ENCODE measurements at places on chromosomes 2 and 18. TPM values are rescaled to one million over a fixed set of nuclear protein-coding genes. Genes with fewer than 3 reads are reported as not detected.

Gene CYP26B1
- total RNA-seq, result 1.5 TPM

GRCh38 chr2:167353605-167354280 is 465.5 kb downstream of the XIRP2 start:
- DNase-seq, result no peak
- H3K27me3 ChIP-seq, result no peaks in the 10 kb centered on the region
- H3K4me1 ChIP-seq, result no peaks in the 10 kb centered on the region
- no peaks in the 10 kb centered on the region for H3K36me3 ChIP-seq

- DNase-seq, result no peak
- no peaks in the 10 kb centered on the region for H3K4me1 ChIP-seq
- H3K27ac ChIP-seq, result no peak overlapping the region
- H3K4me3 ChIP-seq, result no peak overlapping the region
- H3K36me3 ChIP-seq, result no peaks in the 10 kb centered on the region
Observed at GRCh38 chr2:99845296-99845695, 297.1 kb downstream of the AFF3 start.

- H3K4me3 ChIP-seq, result no peak overlapping the region
- H3K4me1 ChIP-seq, result no peaks in the 10 kb centered on the region
- no peak overlapping the region for H3K27ac ChIP-seq
- peak; percentile 44 for DNase-seq
Observed at GRCh38 chr2:181742922-181743722, 62.8 kb upstream of the NEUROD1 start.

DNA sequence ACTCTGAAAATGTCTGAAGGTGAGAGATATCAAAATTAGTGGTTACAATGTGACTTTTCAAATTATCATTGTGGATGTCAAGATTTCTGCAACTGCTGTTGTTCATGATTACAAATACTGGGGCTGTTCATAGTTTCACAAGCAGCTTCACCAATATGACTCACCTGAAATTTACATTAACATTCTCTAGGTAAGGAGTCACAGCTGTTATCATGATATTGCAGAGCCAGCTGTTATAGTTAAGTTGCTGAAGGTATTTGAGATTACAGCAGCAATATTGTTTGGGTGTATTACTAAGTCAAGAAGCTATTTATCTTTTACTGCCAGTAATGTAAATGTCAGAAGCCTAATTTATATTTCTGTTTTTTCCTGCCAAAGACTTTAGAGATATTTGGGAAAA is 140.0 kb downstream of the MC4R start:
- H3K4me1 ChIP-seq, result no peaks in the 10 kb centered on the region
- no peak for DNase-seq
- no peaks in the 10 kb centered on the region for H3K27me3 ChIP-seq
- H3K4me3 ChIP-seq, result no peak overlapping the region
- H3K27ac ChIP-seq, result no peak overlapping the region
- no peaks in the 10 kb centered on the region for H3K36me3 ChIP-seq

DNA sequence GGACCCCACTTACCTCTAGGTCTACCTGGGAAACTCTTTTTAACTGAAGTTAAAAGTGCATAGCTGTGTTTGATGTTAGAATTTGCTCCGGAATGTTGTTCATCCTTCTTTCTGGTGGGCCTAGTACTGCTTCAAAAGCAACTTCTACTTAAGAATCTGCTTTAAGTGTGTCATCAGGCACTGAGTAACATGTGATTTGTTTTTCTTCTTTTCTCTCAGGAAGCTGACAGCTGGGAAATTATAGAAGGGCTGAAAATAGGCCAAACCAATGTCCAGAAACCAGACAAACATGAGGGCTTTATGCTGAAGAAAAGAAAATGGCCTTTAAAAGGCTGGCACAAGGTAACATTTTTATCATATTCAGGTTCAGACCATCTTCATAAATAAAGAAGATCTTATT is 122.9 kb downstream of the PRKRA start:
- no peak overlapping the region for H3K27ac ChIP-seq
- H3K27me3 ChIP-seq, result no peaks in the 10 kb centered on the region
- H3K4me1 ChIP-seq, result no peaks in the 10 kb centered on the region
- DNase-seq, result no peak
- no peak overlapping the region for H3K4me3 ChIP-seq

- H3K27ac ChIP-seq, result no peak overlapping the region
- H3K4me1 ChIP-seq, result no peaks in the 10 kb centered on the region
- DNase-seq, result no peak
- H3K4me3 ChIP-seq, result no peak overlapping the region
- no peaks in the 10 kb centered on the region for H3K27me3 ChIP-seq
- H3K36me3 ChIP-seq, result no peaks in the 10 kb centered on the region
Observed at GRCh38 chr2:223019987-223020717, 31.8 kb upstream of the KCNE4 start.

DNA sequence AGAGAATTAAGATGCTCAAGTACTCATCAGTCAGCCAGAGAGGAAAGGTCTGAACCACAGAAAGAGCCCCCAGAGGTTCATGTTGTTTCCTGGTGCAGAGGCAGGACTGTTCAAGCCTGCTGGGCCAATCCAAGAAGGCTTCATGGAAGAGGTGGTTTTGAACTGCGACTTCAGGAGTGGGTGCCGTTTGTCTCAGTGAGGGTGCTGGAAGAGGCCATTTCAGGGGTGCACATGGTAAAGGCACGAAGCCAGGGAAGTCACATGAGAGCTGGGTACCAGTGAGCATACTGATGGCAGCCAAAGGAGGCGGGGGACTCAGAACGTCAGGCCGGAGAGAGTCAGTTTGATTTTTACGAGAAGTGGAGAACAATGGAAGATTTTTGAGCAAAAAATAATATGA is 55.5 kb downstream of the EMILIN2 start:
- no peaks in the 10 kb centered on the region for H3K36me3 ChIP-seq
- no peaks in the 10 kb centered on the region for H3K27me3 ChIP-seq
- H3K4me3 ChIP-seq, result no peak overlapping the region

GRCh38 chr2:128817813-128818212 is 499.1 kb upstream of the HS6ST1 start:
- H3K27me3 ChIP-seq, result no peaks in the 10 kb centered on the region
- H3K36me3 ChIP-seq, result no peaks in the 10 kb centered on the region
- H3K4me3 ChIP-seq, result no peak overlapping the region
- no peak for DNase-seq
- no peak overlapping the region for H3K27ac ChIP-seq

Gene TTN
- 8.6 TPM for total RNA-seq

DNA sequence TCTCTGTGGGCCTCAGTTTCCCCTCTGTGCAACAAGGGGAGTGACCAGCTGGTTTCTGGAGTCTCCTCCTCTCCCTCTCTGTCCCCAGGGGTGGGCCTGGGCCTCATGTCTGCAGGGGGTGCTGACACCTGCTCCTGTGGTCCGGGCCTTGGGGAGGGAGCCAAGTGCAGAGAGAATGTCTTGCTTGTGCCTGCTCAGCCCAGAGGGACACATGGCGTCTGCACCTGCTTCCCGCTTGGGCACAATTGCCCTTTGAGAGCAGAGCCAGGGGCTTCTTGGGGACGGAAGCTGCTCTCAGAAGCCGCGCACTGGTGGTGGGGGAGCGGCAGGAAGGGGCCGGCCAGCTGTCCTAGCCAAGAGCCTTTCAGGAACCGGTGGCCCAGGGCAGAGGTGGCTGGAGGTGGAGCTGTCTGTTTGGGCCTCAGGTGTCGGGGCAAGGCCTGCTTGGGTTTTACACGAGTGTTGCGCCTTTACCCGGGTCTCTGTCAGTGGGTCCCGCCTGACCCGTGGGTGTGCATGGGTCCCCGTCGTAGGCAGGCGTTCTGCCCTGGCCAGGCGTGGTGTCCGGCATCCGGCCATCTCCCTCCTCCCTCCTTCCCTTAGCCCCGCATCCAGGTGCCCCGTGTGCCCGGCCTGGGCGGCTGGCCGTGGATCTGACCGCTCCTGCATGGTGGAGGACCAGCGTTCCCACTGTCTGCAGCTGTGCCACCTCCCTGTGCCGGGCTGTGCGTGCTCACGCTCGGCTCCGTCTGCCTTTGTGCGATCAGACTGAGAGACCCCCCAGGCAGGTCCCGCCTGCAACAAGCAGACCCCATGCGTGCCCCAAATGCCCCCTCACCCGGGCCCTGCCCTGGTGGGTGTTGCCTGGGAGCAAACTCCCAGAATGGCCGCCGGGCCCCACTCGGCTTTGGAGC is 4.0 kb downstream of the NEU4 start:
- peak; percentile 6 for DNase-seq
- H3K4me3 ChIP-seq, result no peak overlapping the region
- H3K4me1 ChIP-seq, result peaks cover 21% of the 10 kb centered on the region

Gene TMEFF2
- not detected for total RNA-seq
